ENCODE measurements at places on chromosomes 3 and 15.

DNA sequence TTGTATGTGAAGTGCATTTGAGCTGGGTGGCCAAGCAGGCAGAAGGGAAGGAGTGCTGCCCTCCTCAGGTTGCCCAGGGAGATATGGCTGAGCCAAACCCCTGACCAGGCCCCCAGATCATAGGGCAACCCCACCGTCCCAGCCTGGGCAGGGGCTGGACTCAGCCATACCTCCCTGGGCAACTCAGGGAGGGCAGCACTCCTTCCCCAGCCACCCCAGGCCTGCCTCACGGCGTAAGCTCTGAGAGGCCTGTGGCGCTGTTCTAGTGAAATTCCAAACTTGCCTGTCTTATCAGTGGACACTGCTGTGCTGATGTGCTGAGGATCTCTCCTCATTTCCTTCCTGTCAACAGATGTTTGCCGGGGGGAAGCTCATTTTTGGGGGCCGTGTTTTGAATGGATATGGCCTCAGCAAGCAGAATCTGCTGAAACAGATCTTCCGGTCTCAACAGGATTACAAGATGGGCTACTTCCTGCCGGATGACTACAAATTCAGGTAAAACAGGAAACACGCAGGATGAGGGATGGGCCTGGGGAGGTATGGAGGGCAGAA lies 57.6 kb upstream of the FGD5 start:
- DNase-seq, result no peak

- no peak for DNase-seq
Measured at GRCh38 chr3:167106456-167106855, 273.6 kb downstream of the ZBBX start.

DNA sequence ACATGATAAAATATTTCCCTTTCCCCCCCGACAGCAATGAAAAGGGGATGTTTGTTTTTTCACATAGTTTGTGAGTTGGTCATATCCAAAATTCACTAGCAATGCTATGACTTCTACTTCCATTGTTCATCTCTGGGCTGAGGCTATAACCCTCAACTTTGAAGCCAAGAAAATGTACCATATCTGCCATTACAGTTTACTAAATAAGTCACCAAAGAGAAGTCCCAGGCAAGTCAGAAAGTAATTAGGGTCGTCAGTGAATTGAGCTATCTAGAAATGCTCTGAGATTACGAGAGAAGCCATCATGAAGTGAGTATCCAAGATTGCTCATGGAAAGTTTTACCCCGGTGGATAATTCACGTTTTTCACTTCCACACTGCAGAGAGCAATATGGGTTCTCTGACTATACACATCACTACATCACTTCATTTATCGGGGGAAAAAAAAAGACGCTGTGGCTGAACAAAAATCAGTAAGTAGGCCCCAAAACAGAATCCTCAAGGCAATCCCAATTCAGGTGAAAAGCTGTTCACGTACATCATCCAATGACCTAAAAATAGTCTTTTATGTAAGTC lies 1.4 kb downstream of the PEAK1 start:
- DNase-seq, result no peak

DNA sequence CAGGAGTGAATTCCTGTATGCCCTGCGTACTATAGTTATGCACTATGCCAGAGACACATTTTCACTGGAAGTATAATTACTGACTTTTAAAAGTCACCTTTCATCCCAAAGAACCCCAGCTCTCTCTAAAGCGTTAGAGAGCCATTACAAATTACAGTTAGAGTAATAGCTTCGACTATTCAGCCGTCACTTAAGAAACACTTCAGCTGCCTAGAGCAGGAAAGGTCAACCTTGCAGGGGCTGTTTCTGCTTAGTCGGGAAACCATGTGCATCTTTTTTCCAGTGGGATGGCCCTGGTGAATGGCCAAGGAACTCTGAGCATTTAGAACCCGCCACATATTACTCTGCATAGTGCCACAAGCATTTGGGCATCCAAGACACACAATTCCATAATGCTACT lies 235.9 kb downstream of the ARRDC4 start:
- DNase-seq, result no peak

- DNase-seq, result no peak
Measured at GRCh38 chr15:100891307-100892012, 11.8 kb downstream of the ALDH1A3 start.

GRCh38 chr3:111741181-111741580 lies 117.9 kb upstream of the PHLDB2 start:
- no peak for DNase-seq

DNA sequence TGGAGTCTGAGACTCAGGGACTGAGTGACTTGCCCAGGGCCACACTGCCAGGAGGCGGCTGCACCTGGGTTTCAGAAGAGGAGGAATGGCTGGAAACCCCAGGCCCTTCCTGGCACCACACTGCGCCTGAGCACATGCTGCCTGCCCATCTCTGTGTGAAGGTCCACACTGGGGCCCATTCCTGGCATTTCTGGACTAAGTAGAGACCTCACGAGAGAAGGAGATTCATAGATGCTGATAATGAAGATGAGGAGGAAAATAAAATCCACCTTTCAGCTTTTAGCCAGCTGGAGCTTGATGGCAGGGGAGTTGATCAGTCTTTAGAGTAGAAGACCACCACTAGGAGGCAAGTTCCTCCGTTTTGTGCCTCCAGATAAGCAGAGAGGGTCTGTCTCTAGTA lies 40.2 kb upstream of the TF start:
- no peak for DNase-seq

GRCh38 chr3:194707147-194707540 lies 21.5 kb downstream of the FAM43A start:
- no peak for DNase-seq

DNA sequence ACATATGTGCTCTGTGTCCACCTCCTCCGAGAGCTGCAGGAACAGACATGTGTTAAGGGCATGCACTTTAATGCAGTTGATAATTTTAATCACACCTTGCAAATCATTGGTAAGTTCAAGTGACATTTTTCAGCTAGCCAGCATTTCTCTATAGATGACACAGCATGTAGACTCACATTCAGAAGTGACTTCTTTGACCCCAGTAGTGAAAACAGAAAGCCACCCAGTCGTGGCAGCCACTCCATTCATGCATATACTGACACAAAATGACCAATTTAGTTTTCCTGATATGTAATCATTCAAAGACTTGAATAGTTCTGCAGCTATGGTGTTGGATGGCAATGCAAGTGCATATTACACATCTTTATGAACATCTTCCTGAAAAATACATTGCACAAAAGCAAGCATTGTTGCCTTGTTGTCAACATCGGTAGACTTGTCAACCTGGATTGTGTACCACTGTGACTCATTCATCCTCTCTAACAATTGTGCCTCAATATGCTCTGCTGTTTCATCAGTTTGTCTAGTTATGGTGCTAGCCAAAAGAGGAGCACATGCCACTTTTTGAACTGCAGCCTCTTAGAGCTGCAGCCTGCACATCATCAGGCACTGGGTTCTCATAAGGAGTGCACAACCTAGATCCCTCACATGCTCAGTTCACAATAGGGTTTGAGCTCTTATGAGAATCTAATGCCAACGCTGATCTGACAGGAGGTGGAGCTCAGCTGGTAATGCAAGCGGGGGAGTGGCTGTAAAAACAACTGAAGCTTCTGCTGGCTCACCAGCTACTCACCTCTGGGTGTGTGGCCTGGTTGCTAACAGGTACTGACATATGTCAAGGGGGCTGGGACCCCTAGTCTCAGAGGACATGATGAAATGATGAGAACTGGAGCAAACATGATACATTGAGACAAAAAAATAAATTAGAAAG lies 622.0 kb downstream of the PYDC2 start:
- no peak for DNase-seq

DNA sequence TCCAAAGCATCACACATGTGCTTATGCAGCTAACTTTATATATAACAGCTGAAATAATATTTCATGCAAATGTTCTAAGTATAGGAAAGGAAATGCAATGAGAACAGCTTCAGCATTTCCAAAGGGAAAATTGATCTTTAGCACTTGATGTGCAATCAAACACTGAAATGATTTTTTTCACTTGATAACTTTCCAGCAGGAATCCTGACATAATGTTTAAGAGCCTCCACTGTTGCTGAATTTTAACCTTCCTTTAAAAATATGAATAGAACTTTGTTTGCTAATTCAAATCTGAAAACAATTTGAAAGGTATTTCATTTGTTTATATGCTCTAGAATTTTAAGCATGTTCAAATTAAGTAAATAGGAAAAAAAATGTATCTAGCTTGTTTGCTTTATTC lies 96.9 kb upstream of the STRIT1 start:
- no peak for DNase-seq

GRCh38 chr3:16186565-16186964 lies 12.1 kb downstream of the GALNT15 start:
- DNase-seq, result no peak

DNA sequence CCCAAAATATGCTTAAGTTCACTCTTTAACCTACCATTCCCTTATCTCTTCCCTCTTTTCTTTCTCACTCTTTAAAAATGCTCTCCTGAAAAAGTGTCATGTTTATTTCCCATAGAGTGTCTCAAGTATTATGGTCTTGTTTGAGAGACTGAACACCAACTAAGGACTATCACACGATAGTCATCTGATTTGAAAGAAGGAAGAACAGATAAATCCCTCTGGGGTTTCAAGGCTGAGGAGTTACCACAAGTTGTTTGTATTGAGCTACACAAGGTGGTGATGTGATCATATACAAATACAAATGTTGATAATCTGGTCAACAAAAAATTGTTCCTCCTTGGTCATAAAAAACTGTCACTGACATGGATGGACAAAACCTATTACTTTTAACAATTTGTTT lies 13.8 kb downstream of the MEIS2 start:
- DNase-seq, result no peak

GRCh38 chr15:43370310-43370974 lies 401 bp downstream of the ZSCAN29 start:
- DNase-seq, result no peak

- no peak for DNase-seq
Measured at GRCh38 chr3:84974347-84974746, 15.6 kb downstream of the CADM2 start.

DNA sequence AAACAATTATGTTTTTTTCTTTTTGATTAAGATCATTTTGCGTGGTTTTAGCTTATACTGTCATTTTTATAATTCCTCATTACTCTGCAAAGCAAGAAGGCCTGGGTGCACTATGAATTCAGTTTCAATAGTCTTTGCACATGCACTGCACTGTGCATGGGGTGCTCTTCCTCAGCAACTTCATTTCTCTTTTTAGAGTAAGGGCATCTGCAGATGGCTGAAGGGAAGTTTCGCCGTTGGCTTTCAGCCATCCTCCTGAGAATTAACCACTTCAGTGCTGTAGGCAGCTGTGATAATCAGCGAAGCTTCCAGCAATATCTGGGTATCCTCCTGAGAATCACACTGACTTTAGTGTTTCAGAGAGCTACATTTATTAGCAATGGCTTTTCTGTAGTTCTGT lies 284.8 kb downstream of the GBE1 start:
- DNase-seq, result no peak

DNA sequence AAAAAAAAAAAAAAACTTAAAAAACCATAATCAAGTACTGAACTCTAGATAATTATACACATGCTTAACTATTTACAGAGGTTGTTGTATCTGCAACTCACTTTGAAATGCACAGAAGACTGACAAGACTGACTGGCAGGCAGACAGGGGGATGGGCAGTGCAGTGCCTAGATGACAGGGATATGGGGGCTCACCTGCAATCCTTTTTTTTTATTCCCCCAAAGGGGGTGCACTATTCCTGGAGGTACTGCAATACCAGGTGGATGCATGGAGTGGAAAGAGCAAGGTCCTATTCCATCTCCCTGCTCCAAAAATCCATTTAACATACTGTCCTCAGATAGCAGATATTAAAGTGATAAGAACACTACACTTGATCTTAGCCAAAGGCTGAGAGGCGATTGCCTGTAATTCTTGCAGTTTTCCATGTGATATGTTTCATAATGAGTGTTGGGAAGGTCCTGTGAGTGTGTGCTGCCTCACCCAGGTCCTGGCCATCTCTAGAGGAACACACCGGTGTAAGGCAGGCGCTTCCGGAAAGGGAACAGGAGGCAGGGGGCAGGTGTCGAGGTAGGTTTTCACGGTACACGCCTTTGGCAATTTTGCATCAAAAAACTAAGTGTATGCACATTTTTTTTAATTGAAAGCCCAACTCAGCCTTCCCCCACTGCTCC lies 22.7 kb downstream of the SEC61A1 start:
- no peak for DNase-seq

GRCh38 chr3:184227481-184227935 lies 1.9 kb upstream of the VWA5B2 start:
- peak; percentile 51 for DNase-seq

DNA sequence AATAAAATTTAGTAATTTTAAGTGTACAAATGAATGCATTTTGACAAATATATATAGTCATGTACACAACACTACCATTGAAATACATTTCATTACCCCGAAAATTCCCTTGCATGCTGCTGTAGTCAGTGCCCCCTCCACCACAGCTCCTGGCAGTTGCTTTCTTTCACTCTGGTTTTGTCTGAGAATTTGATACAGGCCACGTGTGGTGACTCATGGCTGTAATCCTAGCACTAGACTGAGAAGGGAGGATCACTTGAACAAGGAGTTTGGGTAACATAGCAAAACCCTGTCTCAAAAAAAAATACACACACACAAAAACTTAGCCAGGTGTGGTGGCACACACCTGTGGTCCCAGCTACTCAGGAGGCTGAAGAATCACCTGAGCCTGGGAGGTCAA lies 65.4 kb downstream of the TFRC start:
- no peak for DNase-seq

DNA sequence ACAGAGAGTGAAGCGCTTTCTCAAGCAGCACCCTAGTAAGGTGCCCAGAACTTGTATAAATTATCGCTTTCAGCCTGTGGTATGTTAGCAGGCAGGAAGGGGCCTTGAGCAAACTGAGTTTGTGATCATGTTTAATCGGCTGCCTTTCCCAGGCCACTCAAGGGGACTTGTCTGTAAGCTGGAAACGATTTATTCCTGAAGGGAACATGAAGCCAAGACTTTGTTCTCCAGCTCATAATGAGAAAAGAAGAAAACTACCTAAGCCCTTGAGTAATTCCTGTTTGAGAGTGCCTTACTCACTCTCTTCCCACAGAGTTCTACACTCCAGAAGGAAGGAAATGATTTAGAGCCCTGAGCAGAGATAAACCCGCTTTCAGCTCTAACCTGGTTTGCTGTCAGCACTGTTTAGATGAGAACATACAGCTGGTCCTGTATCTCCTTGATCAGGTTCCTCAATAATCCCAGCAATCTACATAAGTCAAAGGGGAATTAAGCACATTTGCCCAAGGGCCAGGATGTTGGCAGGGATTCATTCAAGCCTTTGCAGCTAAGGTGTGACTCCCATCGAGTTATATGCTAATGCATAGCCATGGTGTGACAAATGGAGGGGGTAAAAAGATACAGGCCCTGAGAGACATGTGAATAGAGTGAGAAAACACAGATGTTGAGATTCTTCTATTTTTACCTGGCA lies 187.7 kb upstream of the SLC24A5 start:
- no peak for DNase-seq
